SK-N-MC (cell line): ENCODE measurements at places on chromosomes 6 and 20.

GRCh38 chr6:113650610-113650979 lies 206.6 kb upstream of the MARCKS start:
- DNase-seq: no peak

- DNase-seq: no peak
Observed at GRCh38 chr6:152943260-152943897, 39.5 kb downstream of the FBXO5 start.

- DNase-seq: no peak
Observed at GRCh38 chr6:99093456-99094190, 145.9 kb upstream of the FBXL4 start.

DNA sequence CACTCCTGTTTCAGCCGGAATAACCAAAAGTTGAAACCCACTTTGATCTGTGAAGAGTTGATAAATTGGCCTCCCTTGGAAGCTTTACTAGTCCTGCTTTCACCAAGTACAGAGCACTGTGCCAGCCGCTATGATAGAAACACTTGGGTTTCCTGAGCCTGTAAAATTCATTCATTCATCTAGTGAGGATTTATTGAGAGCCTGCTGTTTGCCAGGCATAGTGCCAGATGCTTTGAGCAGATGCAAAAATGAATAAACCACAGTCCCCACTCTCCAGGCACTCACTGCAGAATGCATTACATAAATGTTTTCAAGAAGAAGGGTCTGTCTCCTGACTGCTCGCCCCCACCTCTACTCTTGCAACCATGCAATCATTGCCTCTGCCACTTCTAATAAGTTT lies 25.3 kb upstream of the TMEM217 start:
- DNase-seq: peak; percentile 90

DNA sequence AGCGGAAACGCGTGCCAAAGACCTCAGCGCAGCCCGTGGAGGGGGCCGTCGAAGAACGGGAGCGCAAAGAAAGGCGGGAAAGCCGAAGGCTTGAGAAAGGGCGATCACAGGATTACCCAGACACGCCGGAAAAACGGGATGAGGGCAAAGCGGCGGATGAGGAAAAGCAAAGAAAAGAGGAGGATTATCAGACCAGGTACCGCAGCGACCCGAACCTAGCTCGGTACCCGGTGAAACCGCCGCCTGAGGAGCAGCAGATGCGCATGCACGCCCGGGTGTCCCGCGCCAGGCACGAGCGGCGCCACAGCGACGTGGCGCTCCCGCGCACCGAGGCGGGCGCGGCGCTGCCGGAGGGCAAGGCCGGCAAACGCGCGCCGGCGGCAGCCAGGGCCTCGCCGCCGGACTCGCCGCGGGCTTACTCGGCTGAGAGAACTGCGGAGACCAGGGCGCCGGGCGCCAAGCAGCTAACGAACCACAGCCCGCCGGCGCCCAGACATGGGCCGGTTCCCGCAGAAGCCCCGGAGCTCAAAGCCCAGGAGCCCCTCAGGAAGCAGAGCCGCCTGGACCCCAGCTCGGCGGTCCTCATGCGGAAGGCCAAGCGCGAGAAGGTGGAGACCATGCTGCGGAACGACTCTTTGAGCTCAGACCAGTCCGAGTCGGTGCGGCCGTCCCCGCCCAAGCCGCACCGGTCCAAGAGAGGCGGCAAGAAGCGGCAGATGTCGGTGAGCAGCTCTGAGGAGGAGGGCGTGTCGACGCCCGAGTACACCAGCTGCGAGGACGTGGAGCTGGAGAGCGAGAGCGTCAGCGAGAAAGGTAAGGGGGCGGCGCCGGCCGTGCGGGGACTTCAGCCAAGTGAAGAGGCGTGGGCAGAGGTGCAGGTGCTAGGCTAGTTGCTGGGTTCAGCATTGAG lies 296.2 kb downstream of the RIMS1 start:
- DNase-seq: no peak

- DNase-seq: no peak
Observed at GRCh38 chr6:162222521-162222920, 505.0 kb downstream of the PRKN start.

DNA sequence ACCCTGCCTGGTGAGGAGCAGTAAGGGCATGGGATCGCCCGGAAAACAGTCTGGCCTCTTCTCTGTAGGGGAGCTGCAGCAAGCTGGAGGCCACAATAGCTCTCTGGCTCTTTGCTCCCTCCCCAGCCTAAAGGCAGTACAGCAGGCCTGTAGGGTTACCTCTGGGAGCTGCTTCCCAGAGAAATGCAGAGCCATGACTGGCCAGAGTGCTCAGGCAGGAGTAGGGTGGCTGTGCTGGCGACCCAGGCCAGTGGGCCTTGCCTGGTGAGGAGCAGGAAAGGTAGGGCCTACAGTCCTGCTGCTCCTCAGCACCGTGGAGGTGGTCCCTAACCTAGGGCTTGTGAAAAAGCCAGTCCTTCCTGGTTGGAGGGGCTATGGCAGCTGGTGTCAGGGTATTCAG lies 129.9 kb upstream of the CHD6 start:
- no peak for DNase-seq
